ENCODE measurements at places on chromosomes 7 and 10. TPM values are rescaled to one million over a fixed set of nuclear protein-coding genes. Genes with fewer than 3 reads are reported as not detected.

DNA sequence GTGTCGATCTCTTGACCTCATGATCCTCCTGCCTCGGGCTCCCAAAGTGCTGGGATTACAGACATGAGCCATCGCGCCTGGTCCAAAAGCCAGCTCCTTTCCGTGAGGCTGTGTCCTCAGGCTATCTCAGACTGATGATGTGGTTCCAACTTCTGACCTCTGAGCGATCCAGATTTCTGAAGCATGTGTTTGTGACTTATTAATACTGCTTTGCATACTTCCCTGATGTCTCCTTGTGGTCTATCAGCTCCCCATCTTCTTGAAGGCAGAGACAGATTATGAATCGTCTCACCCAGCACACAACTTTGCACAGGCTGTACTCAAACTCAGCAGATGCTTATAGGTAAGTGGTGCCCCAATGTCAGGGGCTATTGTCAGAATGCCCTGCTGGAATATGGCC is 2.0 kb upstream of the PLPP4 start:
- peaks cover 7% of the 10 kb centered on the region for H3K4me1 ChIP-seq
- H3K27me3 ChIP-seq, result no peaks in the 10 kb centered on the region
- H3K36me3 ChIP-seq, result no peaks in the 10 kb centered on the region

DNA sequence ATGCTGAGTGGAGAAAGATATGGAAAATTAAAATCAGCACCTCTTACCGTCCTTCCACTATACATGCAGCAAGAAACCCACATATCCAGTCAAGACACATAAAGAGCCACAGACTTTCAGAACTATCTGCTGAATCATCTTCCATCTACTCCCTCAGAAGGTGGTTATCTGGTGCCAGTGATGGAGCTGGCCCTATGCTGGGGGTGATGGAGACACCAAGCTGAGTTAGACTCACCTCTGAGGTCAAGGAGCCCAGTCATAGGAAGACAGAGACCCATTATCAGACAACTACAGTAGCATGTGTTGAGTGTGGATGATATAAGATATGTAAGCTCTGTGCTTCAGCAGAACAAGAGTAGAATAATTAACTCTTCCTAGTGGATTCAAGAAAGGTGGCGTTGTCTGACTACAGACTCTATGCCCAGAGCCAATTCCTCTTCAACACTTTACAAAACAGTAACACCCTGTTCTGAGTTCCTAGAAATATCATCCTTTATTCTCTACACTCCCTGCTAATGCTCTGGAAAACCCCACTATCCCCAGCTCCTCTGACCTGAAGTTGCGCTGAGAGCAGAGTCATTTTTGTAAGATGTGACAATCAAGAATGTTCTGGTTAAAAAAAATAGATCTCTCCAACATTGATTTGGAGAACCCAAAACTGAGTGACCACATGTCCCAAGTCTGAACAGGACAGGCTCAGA is 14.3 kb downstream of the CYP3A5 start:
- H3K27ac ChIP-seq, result no peak overlapping the region
- no peak for DNase-seq
- no peak overlapping the region for H3K4me3 ChIP-seq
- H3K27me3 ChIP-seq, result no peaks in the 10 kb centered on the region
- H3K36me3 ChIP-seq, result no peaks in the 10 kb centered on the region

DNA sequence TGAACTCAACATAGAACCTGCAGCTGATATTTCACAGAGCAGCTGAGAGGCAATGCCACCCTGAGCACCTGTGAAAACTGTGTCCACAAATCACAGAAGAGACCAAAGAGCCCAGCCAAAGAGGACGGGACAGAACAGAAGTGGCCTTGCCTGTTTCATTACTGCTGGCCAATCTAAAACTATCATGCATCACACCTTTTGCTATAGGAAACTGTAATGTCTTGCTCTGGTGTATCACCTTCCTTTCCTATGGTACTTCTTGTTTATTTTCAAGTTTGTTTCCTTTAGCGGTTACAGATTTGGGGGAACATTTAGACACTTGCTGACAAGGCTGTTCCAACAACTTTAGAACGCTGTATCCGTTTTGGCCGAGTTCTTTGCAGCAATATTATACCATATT is 80.3 kb downstream of the PIP4K2A start:
- no peak overlapping the region for H3K27ac ChIP-seq
- H3K4me3 ChIP-seq, result no peak overlapping the region
- H3K27me3 ChIP-seq, result no peaks in the 10 kb centered on the region
- H3K4me1 ChIP-seq, result no peaks in the 10 kb centered on the region

- no peaks in the 10 kb centered on the region for H3K36me3 ChIP-seq
- no peak overlapping the region for H3K4me3 ChIP-seq
- no peaks in the 10 kb centered on the region for H3K27me3 ChIP-seq
- no peak overlapping the region for H3K27ac ChIP-seq
These were observed 145.6 kb upstream of the RNF32 start for GRCh38 chr7:156494960-156495359.

- H3K4me3 ChIP-seq, result no peak overlapping the region
- DNase-seq, result no peak
- H3K27me3 ChIP-seq, result no peaks in the 10 kb centered on the region
These were observed 60.8 kb upstream of the SP4 start for GRCh38 chr7:21367081-21367480.

DNA sequence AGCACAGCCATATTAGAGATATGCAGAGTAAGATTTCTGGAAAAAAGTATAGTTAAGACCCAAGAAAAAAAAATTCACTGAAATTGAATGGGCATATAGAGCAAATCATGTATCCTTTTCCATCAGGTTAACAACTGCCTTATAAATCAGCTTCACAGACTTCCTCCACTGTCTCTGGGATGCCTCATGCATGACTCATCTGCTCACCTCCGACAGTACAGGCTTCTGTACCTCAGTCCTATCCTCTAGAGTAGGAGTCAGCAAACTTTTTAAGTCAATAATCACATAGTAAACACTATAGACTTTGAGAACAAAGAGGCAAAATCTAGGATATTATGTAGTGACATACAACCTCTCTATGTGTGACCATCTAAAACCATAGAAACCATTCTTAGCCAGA is 211.6 kb upstream of the SP8 start:
- no peak overlapping the region for H3K27ac ChIP-seq
- no peaks in the 10 kb centered on the region for H3K36me3 ChIP-seq
- no peaks in the 10 kb centered on the region for H3K4me1 ChIP-seq
- H3K4me3 ChIP-seq, result no peak overlapping the region
- H3K27me3 ChIP-seq, result no peaks in the 10 kb centered on the region

GRCh38 chr7:70190281-70190680 is 592.0 kb downstream of the AUTS2 start:
- H3K27ac ChIP-seq, result no peak overlapping the region
- DNase-seq, result no peak
- H3K4me1 ChIP-seq, result no peaks in the 10 kb centered on the region
- H3K27me3 ChIP-seq, result no peaks in the 10 kb centered on the region
- no peak overlapping the region for H3K4me3 ChIP-seq
- no peaks in the 10 kb centered on the region for H3K36me3 ChIP-seq

DNA sequence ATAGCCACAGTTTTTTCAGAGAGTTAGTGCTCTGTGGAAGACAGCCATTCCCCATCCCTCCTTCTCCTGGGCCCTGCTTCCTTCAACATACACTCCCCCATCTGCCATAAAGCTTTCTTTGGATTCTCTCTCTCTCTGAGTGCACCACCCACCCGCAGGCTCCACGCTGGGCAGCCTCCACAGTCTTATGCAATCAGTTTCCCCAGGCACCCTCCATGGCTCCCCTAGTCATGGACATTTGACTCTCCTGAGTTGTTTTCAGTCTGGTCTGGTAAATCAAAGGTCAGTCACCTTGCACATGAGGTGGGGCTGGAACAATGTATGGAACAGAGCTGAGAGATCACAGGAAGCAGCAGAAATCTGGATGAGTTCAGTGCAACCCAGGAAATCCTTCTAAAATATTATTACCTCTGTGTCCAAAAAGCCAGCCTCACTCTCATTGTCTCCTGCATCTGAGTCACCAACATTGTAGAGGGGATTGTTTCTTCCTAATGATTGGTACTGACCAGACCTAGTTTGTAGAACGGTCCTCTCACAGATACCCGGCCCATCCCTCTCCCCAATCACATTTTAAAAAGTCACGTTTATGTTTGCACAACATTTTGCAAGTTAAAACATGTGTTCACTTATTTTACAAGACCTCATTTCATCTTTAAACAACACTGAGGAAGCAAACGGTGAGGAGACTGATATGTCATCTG is 70.1 kb downstream of the CYCS start:
- no peak overlapping the region for H3K4me3 ChIP-seq
- no peak for DNase-seq
- no peak overlapping the region for H3K27ac ChIP-seq
- no peaks in the 10 kb centered on the region for H3K36me3 ChIP-seq
- no peaks in the 10 kb centered on the region for H3K27me3 ChIP-seq

DNA sequence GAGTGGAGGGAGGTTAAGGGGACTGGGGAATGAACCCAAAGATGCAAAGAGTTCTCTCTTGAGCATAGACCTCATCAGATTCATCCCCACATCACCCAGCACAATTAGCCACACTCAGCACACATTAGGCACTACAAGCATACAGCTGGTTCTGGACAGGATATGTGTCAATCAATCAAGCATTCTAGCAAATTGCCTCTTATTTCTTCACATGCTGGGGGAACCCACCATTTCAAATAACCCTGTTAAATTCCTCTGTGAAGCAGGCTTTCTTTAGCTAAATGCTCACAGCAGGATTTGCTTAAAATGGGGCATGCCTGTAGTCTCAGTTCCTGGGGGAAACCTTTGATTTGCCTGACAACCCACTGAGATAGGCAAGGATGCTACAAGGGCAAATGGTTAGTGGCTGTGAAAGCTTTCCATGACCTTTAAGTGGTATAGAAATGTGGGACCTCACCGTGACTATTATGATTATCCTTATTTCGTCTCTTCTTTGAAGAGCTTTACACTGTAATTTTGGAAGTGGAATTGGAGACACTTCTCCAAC is 193.4 kb upstream of the ZMIZ1 start:
- no peaks in the 10 kb centered on the region for H3K4me1 ChIP-seq
- no peak overlapping the region for H3K4me3 ChIP-seq
- H3K27ac ChIP-seq, result no peak overlapping the region
- no peak for DNase-seq
- H3K36me3 ChIP-seq, result no peaks in the 10 kb centered on the region
- H3K27me3 ChIP-seq, result no peaks in the 10 kb centered on the region

GRCh38 chr10:130707389-130707979 is 571.3 kb downstream of the GLRX3 start:
- no peak overlapping the region for H3K4me3 ChIP-seq
- H3K36me3 ChIP-seq, result no peaks in the 10 kb centered on the region
- no peak overlapping the region for H3K27ac ChIP-seq
- no peak for DNase-seq
- no peaks in the 10 kb centered on the region for H3K4me1 ChIP-seq

- H3K4me1 ChIP-seq, result no peaks in the 10 kb centered on the region
- DNase-seq, result no peak
- H3K36me3 ChIP-seq, result no peaks in the 10 kb centered on the region
These were observed 137.9 kb downstream of the ANLN start for GRCh38 chr7:36527549-36527913.

Gene UNC5B
- 26.6 TPM for total RNA-seq

Gene PLXNA4
- total RNA-seq, result 4.1 TPM

Gene ATG9B
- total RNA-seq, result not detected

Gene SLC13A1
- total RNA-seq, result not detected

Gene PRF1
- not detected for total RNA-seq

Gene SFTPA2
- total RNA-seq, result 0.21 TPM

Gene GPC2
- not detected for total RNA-seq

Data from uterus (tissue), 4 donors.